ENCODE measurements at places on chromosomes 1 and 21.

DNA sequence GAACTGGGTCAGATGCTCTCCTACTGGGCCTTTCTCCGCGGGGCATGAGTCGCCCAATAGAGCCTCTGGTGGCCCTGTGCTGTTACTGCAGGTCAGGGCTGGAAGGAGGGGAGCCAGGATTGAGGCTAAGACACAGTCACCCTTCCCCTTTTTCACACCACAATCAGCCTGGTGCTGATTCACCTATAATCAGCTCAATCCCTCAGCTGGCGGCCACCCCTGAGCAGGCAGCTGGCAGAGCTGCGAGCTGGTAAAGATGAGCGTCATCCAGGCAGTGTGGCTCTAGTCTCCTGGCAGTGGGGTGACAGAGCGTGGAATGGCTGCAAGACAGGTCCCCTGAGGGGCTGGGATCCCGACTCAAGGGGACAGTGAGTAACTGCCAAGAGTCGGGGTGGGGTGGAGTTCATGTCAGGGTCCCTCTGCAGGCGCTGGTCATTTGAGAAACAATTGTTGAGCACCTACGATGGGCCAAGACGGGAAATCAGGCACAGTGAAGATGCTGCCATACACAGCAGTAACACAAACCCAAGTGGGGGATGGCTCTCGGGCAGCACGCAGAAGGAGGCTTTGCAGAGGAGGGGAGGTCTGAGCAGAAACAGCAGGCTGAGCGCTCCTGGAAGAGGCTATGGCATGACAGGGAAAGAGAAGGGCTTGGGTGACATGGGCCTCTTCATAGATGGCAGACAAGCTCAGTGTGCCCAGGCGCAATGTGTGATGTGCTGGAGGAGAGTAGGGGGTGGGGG, 21.8 kb downstream of the ATF3 start:
- DNase-seq, result no peak

- DNase-seq, result no peak
Observed at GRCh38 chr1:211932231-211932932, 101.8 kb upstream of the LPGAT1 start.

DNA sequence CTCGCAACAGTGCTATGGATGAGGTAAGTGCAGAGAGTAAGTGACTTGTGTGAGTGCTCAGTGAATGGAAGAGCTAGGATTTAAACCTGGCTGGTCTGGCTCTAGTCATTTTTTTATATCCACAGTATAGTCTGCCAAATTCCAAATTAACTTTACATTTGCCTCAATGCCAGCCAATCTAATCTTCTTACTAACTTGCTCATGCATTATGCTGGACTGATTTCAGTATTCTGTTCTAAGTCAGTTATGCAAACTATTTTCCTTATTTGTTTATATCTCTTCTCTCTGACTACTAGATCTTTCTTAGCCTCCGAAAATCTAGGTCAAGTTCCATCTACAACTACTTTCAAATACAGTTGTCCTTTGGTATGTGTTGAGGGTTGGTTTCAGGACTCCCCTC, 133.3 kb downstream of the XPR1 start:
- DNase-seq, result no peak

DNA sequence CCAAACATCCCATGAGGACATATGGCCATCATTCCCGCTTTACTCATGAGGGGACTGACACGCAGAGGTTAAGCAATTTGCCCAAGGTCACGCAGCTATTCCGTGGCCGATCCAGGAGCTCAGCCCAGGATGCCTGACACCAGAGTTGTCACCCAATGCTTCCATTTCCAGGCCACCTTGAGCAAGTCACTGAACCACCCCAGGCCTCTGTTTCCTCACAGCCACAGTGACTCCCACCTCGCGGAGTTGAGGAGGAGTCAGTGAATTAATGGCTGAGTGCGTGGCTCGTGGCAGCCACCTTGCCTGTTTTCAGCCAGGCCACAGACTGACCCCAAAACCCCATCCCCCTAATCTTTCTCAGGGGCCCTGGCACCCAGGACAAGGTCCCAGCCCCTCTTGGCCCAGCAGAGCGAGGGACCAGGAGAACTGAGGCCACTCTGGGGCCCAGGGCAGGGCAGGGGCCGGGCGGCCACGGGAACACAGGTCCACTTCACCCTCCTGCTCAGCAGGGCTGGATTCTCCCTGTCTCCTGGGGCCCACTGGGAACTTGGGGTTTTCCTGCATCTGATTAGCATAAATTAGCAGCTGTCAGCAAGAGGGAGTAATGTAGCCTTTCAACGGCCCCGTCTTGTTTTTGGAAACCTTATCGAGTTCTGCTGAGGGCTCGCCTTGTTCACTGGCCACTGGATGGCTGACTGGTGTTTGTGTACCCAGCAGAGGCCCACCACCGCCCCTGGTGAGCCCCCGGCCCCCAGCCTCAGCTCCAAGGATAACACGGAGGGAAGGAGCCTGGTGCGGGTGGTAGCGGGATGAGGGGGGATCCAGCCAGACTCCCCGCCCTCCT, 19.7 kb upstream of the LAPTM5 start:
- no peak for DNase-seq

- DNase-seq, result peak; percentile 52
Observed at GRCh38 chr1:156295391-156295947, at the start of gene GLMP. Gene GLMP, minus strand, starts transcription at chr1:156295679. Its CDS starts 34 bp downstream, at chr1:156295645.

- no peak for DNase-seq
Observed at GRCh38 chr1:160540859-160541233, 17.8 kb upstream of the SLAMF6 start.

DNA sequence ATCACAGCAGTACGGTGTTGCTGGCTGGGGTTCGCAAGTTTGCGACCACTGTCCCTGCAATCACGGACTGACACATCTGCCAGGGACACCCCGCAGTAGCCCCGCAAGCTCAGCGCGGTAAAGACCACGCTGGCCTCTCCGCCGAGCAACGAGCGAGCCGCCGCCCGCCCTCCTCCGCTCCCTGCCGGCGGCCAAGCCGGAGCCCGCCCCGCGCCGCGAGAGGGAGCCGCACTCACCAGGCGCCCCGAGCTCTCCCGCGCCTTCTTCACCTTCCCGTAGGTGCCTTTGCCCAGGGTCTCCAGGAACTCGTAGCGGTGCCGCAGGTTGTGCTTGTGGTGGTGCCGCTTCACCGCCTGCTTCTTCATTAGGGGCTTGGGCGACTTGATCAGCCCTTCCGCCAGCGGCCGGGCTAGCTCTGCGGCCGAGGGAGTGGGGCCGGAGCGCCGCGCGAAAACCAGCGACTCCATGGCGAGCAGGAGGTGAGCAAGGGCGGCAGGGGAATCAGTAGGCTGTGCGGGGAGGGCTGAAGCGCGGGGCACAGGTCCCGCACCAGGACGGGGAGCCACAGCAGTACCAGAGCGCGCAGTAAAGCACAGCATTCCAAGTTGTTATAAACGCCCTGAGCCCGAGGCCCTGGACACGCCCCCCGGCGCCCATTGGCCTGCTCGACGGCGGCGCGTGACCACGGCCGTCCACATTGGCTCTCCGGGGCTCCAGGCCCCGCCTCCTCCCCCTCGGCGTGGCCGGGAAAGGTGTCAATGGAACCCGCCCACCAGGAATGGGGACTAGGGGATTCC, at the start of gene NUAK2:
Gene NUAK2 (minus strand): TSS at position 584 of the 797 bp plus-strand sequence. CDS start 117 bp downstream, at position 467.
- DNase-seq, result peak; percentile 80

Data from kidney glomerular epithelial cell (primary cell).